Panc1 (cell line): ENCODE measurements at places on chromosomes 5 and 9. TPM values are rescaled to one million over a fixed set of nuclear protein-coding genes. Genes with fewer than 3 reads are reported as not detected.

CNTFR gene
- 2.7 TPM for total RNA-seq

PTGS1 gene
- 61.2 TPM for total RNA-seq

SPEF2 gene
- total RNA-seq = 0.87 TPM

VDAC1 gene
- total RNA-seq = 395 TPM

TAL2 gene
- total RNA-seq = not detected

DIRAS2 gene
- 0.03 TPM for total RNA-seq

ACTBL2 gene
- not detected for total RNA-seq

RETREG1 gene
- total RNA-seq = 0.74 TPM

PPP3R2 gene
- total RNA-seq = not detected

TMEM252 gene
- not detected for total RNA-seq

LECT2 gene
- total RNA-seq = not detected

COL5A1 gene
- 5.7 TPM for total RNA-seq

ADAMTSL1 gene
- total RNA-seq = not detected
